ENCODE measurements at places on chromosomes 2 and 18.

DNA sequence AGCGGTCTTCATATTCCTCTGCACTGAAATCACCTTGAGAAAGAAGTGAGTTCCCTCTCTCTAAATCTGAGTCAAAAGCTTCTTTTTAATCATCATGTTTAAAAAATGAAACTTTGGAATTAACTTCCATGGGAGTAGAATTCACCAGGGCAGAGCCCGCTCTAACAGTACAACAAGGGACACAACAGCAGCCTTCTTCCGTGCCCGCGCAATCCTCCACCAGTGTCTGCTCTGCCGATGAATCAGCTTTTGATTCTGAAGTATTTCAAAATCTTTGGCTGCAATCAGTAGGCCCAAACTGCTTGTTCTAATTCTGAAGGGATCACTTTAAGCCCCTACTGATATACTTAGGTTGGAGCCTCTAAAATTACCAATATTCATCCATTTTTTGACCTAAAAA lies 76.9 kb downstream of the USP40 start:
- no peak for DNase-seq

DNA sequence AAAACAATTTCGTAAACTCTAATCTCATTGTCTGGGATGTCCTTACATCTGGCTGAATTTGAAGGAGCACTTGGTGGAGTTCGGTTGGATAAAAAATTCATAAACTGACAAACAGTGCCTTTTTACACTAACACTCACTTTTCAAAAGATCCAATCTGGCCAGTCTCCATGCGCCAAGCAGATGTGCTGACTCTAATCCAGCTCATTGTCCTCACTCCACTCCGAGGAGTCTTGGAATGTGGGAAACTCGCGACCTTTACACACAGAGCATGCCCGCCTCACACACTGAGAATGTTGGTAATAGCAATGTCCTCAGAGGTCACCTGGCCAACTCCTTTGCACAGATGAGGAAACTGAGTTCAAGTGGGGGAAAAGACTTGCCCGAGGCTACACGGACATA lies 66.8 kb downstream of the XDH start:
- no peak for DNase-seq

DNA sequence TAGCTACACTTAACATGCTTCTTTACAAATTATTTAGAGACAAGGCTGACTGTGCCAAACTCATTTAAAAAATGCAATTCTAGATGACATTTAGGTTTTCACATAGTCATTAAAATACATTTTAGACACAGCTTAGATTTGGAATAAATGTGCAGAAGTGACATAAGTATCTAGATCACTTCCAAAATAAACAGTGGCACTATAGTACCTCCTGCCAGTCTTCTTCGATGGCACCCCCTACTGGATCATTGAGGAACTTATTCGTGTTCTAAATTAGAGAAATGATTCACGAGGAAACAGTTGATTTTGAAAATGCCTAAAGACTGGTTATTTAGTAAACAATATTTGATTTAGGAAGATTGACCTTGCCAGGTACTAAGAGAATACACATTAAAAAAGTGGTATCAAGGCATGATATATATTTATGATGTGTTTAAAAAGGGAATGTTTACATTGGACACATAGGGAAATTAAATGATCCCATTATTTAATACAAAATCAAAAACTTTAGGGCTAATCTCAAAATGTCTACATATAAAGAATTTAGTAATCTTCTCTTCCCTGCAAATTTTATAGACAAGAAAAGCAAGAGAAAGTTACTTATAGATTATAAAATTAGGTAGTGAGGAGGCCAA lies 323.9 kb downstream of the XIRP2 start:
- no peak for DNase-seq

DNA sequence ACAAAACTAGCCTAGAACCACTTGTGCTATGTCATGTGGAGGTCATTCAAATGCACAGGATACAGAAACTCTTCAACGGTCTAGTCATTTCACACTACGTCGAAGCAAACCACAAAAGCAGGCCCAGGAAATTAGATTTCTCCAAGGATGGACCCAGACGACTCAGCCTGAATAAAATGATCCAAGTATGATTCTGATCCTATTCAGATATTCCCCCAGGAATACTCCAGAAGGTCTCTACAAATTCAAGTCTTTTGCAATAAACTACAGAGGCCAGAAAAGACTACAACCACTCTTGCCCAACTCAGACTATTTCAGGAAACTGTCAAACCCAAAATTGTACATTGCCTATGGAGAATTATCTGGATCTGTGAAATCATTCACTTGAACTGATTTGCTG lies 422.5 kb downstream of the METTL4 start:
- DNase-seq, result no peak

- no peak for DNase-seq
Measured at GRCh38 chr18:71808616-71809015, 735.5 kb downstream of the CBLN2 start.

GRCh38 chr2:177633111-177633510 lies 240.5 kb downstream of the AGPS start:
- DNase-seq, result no peak

- no peak for DNase-seq
Measured at GRCh38 chr2:23092831-23093230, 292.1 kb upstream of the KLHL29 start.

GRCh38 chr2:216619411-216620393 lies 13.5 kb upstream of the IGFBP2 start:
- no peak for DNase-seq

GRCh38 chr2:48991415-48992131 lies 162.7 kb downstream of the FSHR start:
- DNase-seq, result no peak

DNA sequence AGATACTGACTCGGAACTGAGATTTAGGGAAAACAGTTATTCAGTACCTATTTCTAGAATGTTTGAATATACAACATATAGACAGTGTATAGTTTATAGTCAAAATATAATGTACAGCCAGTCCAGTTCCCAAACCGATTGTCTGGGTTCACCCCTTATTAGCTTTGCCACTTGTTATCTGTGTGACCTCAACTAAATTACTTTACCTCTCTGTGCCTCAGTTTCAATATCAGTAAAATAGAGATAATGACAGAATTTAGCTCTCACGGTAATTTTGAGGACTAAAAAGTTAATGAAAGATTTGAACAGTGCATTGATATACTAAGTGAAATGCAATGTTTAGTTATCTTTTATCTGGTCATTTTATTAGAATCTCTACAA lies 750 bp upstream of the RIOK3 start:
- no peak for DNase-seq

DNA sequence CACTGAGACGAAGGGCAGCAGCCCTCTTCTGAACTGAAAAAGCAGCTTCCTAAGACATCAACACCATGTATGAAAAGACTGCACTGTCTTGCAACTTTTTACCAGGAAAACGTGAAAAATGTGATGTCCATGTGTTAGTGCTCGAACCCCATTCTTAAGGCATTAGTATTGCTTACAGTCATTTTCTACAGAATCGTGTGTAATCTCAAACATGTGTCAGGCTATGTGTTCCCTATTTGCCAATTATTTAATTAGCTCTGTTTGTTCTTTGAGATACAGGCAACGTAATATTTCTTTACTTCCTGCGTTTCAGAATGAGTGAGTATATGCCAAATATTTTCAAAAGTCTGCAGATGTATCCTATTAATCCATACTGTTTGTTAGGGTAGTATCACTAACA lies 307.7 kb upstream of the CCDC68 start:
- DNase-seq, result no peak

DNA sequence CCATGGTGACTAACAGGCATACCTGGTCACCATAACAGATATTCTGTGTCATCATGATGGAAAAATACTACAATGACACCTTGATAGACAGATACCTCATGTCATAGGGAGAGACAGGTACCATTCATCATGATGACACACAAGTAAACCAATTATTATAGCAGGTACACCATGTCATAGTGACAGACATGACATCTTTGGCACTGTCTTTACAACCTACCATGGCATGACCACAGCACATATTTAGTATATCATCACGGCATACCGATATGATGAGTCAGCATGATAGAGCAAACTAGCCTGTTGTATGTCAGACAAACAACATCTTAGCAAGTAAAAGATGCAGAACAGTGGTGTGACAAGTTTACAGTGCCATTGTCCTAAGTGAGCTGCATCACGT lies 101.3 kb upstream of the KLHL29 start:
- DNase-seq, result no peak

DNA sequence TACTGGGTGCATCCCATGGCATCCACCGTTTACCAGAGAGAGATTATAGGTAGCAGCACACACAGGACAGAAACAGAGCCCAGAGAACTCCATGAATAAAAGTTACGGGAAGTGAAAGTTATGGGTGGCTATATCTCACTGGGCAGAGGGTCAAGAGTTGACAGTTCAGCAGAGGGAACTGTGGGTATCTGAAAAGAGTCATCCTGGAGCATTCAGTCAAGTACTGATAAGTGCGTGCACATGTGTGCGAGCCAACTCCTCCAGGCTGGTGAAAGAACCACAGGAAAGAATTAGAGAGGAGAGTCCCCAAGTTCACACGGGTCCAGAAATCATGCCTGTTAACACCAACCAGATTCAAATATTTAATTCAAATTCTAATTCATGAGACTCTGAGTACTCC lies 1588.2 kb downstream of the LRP1B start:
- DNase-seq, result no peak

DNA sequence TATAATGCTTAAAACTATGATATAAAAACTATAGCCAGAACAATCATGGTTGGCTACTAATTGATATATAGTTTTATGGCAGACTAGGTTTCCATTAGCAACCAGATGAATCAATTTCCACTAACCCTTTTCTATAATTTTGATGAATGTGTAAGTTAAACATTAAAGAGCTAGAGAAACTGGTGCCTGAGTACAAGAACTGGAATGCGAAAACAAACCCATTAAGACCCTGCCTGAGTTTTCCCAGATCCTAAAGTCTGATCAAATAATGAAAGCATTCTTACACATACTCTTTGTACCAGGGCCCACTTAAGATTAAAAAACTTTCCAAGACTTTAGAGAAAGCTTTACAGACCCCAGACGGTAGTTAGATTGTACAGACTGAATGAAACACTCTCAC lies 21.3 kb downstream of the MRPL19 start:
- DNase-seq, result no peak

GRCh38 chr2:171346723-171347557 lies 86.8 kb downstream of the METTL8 start:
- no peak for DNase-seq

- no peak for DNase-seq
Measured at GRCh38 chr2:233961905-233962304, 44.7 kb downstream of the TRPM8 start.

GRCh38 chr2:190628591-190629319 lies 20.1 kb upstream of the NAB1 start:
- no peak for DNase-seq

- no peak for DNase-seq
Measured at GRCh38 chr2:109722026-109722425, 72.1 kb upstream of the RGPD5 start.

DNA sequence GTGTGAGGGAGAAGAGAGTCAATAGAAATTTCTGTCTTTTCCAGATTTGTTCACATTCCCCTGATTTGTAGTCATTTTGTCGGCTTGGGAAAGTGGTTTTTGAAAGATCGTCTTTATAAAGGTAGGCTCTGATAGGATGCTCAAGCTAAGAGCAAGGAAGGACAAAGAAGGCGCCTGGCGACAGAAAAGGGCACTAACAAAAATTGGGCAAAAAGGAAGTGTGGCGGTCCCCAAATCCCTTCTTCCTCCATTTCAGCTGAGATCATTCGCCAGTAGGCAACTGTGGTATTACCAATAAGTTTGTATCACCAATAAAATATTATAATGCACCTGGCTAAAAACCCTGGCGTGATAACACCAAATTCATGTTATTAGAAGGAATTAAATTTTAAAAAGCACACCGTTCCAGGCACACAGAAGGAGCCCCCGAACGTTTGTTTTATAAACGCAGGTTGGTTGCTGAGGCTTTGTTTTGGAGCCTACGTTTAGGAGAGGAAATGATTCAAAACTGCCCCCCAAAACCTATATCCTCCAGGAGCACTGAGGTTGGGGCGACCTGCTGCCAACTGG lies 756 bp upstream of the PTPN4 start:
- DNase-seq, result no peak

DNA sequence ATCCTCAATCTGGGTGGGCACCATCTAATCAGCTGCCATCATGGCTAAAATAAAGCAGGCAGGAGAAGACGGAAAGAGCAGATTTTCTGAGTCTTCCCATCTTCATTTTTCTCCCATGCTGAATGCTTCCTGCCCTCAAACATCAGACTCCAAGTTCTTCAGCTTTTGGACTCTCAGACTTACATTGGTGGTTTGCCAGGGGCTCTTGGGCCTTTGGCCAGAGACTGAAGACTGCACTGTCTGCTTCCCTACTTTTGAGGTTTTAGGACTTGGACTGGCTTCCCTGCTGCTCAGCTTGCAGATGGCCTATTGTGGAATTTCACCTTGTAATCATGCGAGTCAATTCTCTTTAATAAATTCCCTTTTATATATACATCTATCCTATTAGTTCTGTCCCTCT lies 36.6 kb downstream of the DIPK1C start:
- no peak for DNase-seq

- peak; percentile 37 for DNase-seq
Measured at GRCh38 chr2:225282858-225283710, 116.4 kb upstream of the NYAP2 start.

DNA sequence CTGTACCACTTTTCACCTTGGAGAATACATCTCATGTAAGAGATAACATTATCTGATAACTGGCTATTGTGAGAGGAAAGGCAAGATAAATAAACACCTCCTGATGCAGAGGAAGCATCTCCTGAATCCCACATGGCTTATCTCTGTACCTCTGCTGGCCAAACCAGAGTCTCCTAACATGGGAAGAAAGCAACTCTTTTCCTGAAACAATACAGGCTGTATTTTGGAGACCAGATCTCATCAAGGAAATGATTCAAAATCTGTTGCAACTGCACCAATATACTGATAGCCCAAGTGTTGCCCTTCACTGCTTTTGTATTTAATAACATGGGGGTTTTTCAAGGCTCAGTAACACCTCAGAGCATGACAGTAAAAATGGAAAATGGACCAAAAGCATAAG lies 106.9 kb downstream of the MREG start:
- no peak for DNase-seq

DNA sequence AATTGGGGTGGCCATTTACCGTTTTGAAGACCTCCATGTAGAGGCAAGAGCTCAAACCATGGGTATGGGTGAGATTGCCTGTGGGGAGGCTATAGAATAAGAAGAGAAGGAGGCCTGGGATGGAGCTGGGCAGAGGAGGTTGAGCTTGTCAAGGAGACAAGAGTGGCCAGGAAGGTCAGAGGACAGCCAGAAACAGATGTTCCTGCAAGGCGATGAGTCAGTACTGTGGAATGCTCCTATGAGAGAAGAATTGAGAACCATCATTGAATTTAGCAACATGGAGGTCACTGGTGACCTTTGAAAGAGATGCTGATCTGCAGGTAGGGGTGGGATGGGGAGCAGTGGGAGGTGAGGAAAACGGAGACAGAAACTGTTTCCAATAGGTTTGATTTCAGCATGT lies 3.5 kb downstream of the ACSL3 start:
- DNase-seq, result no peak

GRCh38 chr2:96131152-96131812 lies 7.0 kb downstream of the ASTL start:
- DNase-seq, result no peak

GRCh38 chr18:12334863-12335262 lies 26.8 kb downstream of the TUBB6 start:
- DNase-seq, result no peak
